Psoas muscle (tissue), 8 donors: ENCODE measurements at places on chromosomes 7 and 10. TPM values are rescaled to one million over a fixed set of nuclear protein-coding genes. Genes with fewer than 3 reads are reported as not detected.

DNA sequence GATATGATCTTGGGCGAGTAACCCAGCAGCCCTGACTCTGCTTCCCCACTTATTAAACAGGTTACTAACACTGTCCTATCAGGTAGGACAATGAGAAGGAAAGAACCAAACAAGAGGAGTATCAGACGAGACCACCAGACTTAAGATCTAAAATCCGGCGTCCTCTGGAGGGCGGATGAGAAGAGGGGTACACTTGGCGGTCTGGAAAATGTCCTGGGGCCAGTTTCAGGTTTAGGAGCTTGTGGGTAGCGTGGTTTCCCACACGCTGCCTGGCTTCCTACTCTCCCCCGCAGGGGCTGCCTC is 635 bp downstream of the ZNF32 start:
- DNase-seq: no peak

Gene ACSL5
- 3.8 TPM for total RNA-seq

GRCh38 chr10:52106011-52106410 is 208.1 kb upstream of the DKK1 start:
- DNase-seq: no peak

- DNase-seq: no peak
Observed at GRCh38 chr10:49614242-49615198, 683 bp downstream of the CHAT start.
